NCI-H1092 (cell line): ENCODE measurements at places on chromosomes 16 and 17.

DNA sequence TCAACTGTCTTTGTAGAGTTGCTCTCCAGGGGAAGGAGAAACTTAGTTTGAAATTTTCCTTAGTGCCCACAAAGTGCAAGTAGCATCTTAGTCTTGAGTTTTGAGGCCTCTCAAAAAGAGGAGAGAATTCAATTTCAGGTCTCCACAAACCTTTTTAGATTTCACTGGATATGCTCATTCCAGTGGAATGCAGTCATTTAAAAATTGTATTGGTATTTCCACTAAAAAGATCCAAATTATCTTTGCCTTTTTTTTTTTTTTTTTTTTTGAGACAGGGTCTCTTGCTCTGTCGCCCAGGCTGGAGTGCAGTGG, 6.9 kb upstream of the FOXJ1 start:
- no peak for DNase-seq

GRCh38 chr16:25031132-25031440, 15.9 kb upstream of the ARHGAP17 start:
- no peak for DNase-seq

- no peak for DNase-seq
Measured at GRCh38 chr17:55174133-55174532, 90.6 kb upstream of the HLF start.

- peak; percentile 93 for DNase-seq
Measured at GRCh38 chr17:50604513-50604912, 30.2 kb upstream of the ABCC3 start.

- DNase-seq = no peak
Measured at GRCh38 chr17:34249061-34249460, 6.0 kb upstream of the CCL2 start.

DNA sequence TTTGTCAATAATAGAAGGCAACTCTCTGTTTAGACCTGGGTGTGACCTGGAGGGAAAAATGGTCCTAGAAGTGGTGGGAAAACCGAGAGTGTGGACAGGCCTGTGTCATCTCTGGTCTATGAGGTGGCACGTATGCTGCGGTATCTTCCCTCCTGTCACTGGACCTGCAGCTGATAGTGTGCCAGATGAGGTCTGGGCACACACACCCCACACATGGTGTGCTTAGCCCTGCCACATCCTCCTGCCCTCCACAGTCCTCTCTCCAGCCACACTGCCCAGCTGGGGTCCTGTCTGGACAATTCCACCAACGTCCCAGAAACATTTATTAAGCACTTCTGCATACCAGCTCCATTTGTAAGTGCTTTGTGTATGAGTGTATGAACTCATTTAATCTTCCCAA, 37.2 kb downstream of the GLP2R start:
- DNase-seq = no peak
